Activated CD8-positive, alpha-beta memory T cell treated with anti-CD3 and anti-CD28 coated beads for 1 hour (primary cell): ENCODE measurements at places on chromosomes 12 and 14.

DNA sequence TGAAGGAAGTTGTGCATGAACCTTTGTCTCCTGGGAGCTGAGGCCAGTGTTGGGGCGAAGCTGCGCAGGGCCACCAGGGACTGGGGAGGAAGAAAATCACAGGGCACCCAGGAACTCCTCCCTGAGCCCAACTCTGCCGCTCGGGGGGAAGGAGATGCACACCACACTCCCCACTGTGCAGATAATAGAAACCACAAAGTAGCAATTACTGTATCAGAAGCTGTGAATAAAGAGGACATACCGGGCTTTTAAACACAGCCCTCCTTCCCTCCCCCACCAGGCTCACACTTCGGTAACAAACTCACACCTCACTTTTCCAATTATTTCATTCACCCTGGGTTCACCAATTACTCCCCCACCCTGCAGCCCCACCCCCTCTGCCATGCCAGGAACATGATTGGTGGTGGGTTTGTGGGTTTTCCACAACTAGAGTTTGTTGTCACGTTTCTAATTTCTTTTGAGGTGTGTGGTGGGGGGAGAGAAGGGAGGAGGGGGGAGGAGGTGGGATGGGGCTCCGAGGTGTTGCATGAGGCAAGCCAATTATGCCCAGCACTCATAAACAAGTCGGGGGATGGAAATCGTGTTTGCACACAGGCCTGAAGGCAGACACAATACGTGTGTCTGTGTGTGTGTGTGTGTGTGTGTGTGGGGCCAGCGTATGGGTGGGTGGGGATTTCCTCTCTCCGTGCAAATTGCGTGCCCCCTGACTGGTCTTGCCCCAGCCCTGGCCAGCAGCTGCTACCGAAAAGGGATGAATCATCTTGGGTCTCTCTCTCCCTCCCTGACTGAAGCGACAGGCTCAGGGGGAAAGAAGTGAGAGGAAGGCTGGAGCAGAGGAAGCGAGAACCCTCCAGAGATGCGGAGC lies 103.3 kb downstream of the RBM19 start:
- no peak for DNase-seq

DNA sequence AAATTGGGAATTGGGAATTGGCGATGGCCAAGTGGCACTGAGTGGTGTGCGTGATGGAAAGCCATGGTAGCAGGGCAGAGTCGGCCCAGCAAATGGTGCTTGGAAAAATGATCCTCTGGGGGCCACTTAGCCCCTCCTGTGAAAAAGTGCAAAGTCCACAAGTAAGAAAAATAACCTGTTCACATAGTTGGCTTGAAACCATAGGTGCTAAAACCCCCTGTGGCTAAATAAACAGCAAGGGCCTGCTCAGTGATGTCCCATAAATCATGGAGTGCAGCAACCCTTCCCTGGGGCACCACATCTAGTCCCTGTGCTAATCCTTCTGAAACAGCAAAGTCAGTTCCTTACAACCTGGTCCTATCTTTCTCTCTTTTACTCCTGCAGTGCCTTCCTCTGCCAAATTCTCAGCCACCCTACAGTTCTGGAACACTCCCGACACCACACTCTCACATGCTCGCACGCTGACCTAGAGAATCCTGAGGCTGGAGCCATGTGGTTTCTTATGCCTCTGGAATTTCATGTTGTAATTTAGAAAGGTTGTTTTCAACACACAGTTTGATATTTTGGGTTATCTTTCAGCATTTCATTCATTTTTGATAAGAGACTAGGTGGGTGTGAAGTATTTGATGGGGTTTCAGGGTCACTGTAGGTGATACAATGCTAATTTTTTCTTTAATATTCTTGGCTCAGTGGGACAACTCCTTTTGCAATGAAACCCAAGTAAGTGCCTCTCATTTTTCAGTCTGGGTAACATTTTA lies 123.6 kb downstream of the SMOC1 start:
- no peak for DNase-seq

GRCh38 chr12:9342614-9343353 lies 134.6 kb upstream of the PZP start:
- DNase-seq = no peak

- DNase-seq = no peak
Measured at GRCh38 chr12:102548543-102548942, 68.2 kb upstream of the IGF1 start.

DNA sequence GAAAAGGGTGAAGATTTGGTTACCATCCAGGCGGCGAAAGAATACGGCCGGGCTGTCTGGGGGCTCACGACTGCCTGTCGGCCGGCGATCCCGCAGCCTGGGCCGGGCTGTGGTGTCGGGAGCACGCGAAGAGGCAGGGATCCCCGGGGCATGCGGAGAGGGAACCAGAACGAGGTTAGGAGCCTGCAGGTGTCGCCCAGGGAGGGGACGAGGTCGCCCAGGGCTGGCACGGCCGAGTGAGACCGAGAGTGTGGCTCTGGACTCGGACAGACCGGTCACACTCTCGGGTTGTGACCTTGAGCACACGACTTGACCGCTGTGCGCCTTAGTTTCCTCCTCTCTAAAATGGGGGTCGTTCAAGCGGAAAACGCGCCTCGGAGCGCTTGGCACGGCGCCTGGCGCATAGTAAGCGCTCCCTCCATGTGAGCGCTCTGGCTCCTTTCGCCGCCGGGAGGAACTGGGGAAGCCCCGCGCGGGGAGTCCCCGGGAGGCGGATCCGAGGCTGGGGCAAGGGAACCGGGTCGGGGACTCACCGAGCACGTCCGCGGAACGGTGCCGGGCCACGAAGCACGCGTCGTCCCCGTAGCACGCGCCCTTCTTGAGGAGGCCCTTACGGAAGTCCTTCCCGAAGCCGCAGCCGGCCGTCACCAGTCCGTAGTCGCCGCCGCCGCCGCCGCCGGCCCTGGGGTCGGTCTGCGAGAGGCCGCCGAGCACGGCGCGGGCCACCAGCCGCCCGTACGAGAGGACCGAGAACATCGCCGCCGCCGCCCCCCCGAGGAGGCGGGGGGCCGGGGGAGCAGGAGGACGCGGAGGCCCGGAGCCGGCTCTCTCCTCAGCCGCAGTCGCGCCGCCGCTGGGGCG lies 612 bp downstream of the PPTC7 start:
- DNase-seq = peak; percentile 70

- DNase-seq = no peak
Measured at GRCh38 chr14:52338051-52338681, 24.1 kb downstream of the PTGER2 start.
